Retina (tissue), 1 donor: ENCODE measurements at places on chromosomes 2 and 18.

DNA sequence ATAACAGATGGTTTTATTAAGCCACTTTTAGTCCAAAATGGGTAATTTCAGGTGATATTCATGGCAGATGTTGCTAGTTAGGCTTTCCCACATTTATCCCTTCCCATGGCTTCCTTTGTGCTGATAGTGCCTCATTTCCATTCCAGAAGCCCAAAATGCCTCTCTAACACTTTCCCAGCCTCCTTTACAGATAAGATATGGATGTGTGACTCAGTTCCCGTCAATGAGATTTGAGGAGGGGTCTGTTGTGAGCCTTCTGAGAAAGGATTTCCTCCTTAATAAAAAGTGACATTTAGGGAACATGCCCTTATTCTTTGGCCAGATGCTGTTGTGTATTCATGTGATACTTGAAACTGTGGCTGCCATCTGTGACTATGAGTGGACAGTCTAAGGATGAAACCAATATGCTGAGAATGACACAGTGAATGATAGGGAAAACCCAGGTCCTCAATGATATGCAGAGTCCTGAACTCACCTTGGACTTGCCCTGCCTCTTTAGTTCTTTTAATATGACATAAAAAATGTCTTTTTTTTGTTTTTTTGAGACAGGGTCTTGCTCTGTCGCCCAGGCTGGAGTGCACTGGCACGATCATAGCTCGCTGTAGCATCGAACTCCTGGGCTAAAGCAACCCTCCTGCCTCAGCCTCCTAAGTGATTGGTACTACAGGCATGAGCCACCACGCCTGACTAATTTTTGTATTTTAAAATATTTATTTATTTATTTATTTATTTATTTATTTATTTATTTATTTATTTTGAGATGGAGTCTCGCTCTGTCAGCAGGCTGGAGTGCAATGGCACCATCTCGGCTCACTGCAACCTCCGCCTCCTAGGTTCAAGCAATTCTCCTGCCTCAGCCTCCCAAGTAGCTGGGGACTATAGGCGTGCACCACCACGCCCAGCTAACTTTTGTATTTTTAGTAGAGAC lies 5.8 kb upstream of the ACSL3 start:
- no peak for DNase-seq

- DNase-seq = no peak
Observed at GRCh38 chr18:49460976-49461601, 644 bp upstream of the DYM start.

GRCh38 chr18:48356151-48356745 lies 52.9 kb downstream of the ZBTB7C start:
- no peak for DNase-seq

DNA sequence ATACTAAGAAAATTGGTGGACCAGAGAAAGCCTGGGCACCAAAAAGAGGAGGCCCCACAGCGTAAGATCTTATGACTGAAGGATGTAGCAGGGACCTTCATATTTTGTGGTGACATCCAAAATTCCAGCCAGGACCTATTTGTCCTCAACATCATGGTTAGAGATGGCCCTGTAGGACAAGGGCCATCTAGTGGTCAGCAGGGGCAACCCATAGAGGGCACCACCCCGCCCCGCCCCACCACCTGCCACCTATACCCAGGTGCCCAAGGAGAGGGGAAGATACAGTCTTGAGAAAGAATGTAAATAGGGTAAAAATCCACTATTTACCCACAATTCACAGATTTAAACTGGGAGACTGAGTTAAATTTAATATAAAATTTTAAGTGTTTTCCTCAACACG lies 59.6 kb upstream of the TMEM163 start:
- no peak for DNase-seq

GRCh38 chr2:43136876-43137275 lies 89.5 kb downstream of the ZFP36L2 start:
- no peak for DNase-seq

- no peak for DNase-seq
Observed at GRCh38 chr2:68251855-68252399, 405 bp downstream of the PPP3R1 start.

DNA sequence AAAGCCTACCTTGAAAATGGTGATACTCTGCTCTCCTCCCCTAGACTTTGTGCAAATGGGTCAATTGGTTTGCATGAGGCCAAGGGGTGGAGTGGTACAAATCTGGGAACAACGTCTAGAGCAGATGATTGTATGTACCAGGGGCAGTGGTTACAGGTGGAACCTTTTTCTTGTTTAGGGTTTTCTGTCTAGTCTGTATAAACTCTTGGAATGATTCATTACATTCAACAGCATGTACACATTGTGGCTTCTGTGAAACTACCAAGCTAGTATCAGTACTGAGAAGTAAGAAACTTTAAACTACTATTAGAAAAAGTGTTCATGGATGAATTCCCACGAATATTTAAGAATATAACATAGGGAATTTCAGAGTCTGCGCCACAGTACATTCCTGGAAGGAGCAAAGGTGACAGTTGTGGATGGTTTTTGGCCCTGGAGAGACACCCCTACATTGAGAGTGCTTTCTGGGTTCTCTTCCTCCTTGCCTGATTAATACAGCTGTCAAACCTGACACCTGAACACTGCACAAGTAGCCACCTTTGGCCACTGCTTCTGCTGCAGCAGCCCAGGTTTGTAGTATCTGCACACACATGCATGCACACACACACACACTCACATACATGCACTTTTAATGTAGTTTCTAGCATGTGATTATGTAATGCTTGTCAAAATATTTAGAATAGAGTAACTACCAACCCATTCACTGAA lies 30.0 kb downstream of the CFAP221 start:
- no peak for DNase-seq

GRCh38 chr2:84492571-84492970 lies 23.7 kb upstream of the DNAH6 start:
- no peak for DNase-seq

GRCh38 chr2:7096726-7097352 lies 179.6 kb downstream of the RNF144A start:
- DNase-seq = no peak

GRCh38 chr18:38902796-38903195 lies 1337.2 kb upstream of the CELF4 start:
- no peak for DNase-seq

DNA sequence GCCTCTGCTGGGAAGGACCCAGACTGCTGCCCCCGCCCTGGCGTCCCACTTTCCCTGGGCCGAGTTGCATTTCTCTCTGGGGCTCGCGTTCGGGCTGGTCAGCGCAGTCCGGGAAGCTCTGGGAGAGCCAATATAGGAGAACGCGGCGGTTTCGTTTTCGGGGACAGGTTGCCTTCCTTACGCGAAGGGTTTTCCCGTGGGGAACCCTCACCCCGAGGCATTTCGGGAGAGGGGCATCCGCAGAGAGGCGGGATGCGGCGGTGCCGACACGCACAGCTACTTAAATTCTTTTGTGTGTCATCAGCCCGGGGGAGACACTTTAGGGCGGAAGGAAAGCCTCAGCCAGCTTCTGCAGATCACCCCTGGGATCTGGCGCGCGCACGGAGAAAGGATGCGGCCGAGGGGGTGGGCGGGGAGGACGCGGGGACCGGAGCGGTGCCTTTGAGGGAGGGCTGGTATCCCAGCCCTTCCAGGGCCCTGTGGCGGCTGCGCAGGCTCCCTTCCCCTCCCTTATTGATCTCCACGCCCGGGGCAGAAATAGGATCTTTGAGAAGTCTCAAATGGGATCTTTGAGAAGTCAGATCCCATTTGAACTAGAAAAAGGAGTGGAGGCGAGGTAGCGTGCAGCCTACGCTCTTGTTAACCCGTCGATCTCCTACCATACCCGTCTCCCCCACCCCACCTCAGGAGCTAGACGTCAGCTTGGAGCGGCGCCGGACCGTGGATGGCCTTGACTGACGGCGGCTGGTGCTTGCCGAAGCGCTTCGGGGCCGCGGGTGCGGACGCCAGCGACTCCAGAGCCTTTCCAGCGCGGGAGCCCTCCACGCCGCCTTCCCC lies 1.2 kb downstream of the GATA6 start:
- DNase-seq = peak; percentile 79

GRCh38 chr2:205686056-205686782 lies 3.9 kb downstream of the NRP2 start:
- DNase-seq = peak; percentile 85

- DNase-seq = no peak
Observed at GRCh38 chr2:161139098-161139987, 20.9 kb upstream of the TANK start.

DNA sequence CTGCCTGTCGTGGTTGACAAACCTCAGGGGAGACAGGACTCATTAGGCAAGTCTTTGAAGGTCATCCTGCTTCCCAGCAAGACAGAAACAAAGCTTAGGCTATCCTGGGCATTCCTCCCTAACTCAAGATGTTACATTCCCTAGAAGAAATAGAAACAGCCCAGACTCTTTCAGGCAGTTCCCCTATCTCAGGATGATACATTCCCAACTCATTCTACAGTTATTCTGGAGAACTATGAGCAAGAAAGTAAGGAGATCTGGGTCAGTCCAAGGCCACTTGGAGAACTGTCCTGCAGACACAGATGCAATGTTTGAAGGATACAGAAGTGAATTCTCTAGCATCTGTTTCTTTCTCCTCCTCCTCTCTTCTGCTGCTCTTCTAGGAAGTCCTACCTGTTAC lies 220.1 kb upstream of the NCKAP5 start:
- DNase-seq = no peak

DNA sequence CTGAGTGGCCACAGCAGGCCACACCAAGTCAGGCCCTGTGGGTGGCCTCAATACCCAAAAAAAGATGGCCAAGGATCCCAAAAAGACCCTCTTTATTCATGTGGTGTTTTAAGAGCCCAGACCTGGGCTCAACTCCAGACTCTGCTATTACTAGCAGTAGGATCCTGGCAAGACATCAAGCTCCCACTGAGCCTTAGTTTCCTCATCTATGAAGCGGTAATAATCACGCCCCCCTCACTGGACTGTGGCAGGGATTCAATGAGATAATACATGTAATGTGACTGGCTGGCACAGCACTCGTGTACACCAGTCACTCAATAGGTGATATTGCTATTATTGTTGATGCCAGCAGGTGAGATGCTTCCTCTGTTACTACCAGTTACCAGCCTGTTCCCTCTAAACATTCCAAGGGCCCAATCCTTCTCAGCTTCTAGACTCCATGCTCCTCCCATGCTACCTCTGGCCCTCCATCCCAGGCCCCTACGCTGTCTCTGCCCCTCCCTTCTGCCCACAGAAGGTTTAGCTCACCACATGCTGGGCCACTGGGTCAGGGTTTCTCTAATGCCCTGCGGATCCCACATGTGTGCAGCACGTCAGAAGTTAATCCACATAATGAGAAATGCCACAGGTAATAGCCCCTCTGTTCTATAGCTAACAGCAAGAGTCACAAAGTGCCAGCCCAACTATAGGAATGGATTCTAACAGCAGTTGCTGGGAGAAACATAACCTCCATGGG lies 51.2 kb downstream of the SLC4A5 start:
- no peak for DNase-seq

GRCh38 chr2:60294901-60295635 lies 258.4 kb downstream of the BCL11A start:
- DNase-seq = peak; percentile 81

GRCh38 chr2:177147834-177148445 lies 64.7 kb upstream of the HNRNPA3 start:
- DNase-seq = peak; percentile 45

DNA sequence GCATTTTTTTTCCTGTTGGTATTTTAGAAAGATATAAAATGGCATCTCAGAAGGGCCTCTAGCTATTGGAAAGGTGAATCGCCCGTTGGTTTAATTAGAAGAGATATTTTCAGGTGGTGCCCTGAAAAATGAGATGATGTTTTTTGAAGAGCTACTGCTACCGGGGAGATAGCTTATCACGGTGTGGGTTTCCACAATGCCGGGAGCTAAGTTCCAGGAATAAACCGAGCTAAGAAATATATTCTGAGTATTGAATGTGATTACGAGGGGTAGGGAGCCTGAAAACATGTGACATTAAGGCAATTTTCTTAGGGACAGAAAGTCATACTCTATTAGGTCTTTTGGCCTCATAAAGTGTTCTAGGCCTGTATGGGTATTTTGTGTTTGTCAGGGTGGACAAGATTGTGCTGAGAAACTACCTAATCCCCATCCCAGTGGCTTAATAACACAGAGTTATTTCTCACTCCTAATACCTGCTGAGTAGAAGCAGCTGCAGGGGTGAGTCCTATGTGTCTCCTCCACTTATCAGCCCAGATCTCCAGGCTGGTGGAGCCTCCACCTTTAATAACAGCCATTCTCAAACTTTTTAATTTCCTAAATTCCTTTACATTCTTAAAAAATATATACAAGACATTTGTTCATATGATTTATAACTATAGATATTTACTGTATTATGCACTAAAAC lies 150.2 kb downstream of the LRRTM1 start:
- no peak for DNase-seq

DNA sequence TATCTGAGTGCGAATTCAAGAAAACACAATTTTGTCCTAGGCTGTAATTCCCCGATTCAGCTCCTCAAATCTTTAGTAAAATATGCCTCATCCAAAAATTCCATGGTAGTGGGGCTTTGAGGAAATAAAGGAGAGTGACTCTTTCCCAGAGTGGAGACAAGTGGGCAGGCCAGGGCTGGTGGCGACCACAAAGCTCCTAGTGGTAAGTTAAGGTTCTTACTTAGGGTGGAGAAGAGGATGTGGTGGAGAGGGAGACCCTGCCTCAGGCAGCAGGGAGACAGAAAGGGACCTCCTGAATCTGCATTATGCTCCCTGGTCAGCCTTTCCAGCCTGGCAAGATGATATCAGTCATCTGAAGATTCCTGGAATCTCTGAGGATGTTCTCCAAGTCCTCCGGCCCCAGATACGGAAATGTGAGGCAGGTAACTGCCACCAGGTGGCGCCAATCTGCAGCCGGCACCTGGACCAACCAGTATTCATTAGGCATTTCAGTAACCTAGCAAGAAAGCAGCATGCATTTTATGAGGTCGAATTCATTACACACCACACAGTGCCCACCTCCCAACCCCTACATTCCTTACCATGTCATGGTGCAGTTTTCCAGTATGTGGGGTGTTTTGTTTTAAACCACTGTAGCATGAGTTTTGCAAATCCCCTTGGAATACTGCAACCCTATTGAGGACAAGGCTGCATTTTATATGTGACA lies 106.4 kb downstream of the POLE4 start:
- peak; percentile 74 for DNase-seq

GRCh38 chr2:130241041-130241707 lies 42.9 kb upstream of the TUBA3E start:
- DNase-seq = no peak

DNA sequence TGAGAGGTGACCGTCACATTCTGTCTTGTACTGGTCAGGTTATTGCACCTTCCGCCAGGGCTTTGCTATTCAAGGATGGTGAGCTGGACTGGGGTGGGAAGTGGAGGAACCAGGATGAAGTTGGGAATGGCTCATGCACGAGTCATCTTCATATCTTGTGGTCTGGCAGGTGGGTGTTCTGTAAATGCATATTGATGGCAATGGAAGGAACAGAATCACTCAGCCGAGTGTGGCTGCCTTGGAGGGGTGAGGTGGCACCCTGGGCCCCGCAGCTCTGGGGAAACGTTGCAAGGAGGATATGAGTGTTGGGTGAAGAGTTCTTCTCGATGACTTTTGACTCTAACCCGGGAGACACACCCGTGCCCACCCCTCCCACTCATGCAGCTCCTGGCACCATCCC lies 1.2 kb downstream of the NEU2 start:
- DNase-seq = no peak
